ENCODE measurements at places on chromosomes 5 and 9.

DNA sequence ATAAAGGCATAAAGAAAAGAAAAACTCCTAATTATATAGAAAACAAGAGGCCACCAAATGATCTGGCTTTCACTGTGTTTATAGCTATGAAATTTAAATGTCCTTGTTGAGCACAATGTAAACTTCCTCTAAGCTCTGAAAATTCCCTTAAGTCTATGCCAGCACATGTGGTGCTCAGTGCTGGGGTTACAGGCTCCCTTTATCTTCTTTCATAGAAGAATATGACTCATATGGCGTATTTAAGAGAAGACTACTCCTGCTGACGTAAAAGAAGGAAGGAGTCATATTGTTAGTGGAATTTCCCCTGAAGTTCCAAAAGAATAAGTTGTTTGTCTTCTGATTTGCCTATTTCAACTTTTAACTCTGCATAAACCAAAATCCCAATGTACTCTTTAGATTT, 30.4 kb downstream of the RNF145 start:
- peak; percentile 13 for DNase-seq

DNA sequence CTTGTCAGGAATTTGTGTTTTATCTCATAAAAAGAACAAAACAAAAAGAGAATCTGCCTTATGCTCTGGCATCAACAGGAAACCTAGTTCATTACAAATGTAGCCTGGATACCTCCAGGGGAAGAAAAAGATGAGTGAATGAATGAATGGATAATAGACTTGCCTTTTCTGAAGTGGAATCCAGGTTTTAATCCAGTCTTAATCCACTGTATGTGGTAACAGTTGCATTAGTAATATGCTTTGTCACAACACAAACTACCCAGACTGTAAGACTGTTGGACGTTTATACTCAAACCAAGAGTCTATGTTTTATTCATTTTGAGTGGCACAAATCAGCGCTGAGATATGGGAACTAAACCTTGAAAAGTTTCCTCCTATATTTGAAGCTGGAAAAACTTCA, 32.1 kb upstream of the MAP3K1 start:
- DNase-seq: no peak

GRCh38 chr5:26945901-26946300, 92.5 kb downstream of the CDH9 start:
- DNase-seq: no peak

DNA sequence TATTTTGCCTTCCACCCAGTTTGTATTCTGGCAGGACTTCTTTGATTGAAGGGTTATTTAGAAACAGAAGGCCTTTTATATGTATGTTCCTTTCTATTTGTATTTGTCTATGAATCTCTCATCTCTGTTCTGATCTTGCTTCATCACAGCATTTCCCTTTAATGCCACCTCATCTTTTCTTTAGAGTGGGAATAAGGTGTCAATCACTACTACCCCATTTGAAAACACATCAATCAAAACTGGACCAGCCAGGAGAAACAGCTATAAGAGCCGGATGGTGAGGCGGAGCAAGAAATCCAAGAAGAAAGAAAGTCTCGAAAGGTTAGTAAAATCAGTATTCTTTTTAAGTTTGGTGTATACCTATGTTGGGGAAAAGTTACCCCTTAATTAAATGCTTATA, 36.3 kb downstream of the CD180 start:
- no peak for DNase-seq

DNA sequence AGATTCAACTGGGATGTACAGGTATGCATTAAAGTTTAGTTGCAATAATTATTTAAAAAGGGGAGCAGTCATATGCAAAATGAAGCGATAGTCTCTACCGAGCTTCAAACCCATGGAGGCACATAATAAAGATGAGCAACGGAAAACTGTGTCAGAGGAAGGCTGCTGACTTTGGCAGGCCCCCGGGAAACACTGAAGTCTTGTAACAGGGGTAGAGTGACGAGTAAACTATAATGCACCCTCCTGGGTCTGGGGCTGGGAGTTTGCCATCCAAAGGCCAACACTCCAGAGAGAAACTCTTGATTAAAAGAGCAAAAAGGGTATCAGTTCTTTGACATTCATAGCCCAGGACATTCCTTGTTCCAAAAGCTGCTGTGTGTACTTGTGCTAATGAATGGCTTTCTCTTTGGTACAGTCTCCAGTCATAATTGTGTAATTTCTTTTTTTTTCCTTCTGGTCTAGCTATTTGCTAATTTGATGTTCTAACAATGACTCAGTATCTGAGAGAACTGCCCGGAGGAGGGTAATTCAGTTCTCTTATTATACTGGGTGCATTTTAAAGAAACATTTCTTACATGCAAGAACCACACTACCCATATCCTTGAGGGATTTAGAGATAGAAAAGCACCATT, 59.2 kb downstream of the TNC start:
- DNase-seq: no peak
